ENCODE measurements at places on chromosomes 12 and 14.
A peak's percentile ranks its signal among the peaks of the same experiment; 100 is the strongest.

DNA sequence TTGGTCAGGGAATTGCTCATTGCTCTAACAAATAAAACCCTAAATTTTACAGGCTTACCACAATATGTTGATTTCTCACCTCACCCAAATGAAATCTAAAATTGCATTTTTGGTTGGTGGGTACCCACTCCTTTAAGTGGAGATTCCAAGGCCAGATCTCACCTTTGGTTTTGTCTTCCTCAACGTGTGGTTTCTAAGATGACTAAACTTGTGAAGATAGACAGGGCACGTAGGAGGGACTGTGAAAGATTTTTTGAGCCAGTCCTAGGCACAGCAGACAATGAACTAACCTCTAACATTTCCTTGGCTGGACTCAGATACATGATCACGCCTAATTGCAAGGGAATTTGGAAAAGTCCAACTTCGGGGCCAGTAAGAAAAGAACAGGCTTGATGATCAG, 1003.9 kb downstream of the FLRT2 start:
- no peak for DNase-seq

GRCh38 chr12:16789204-16789790, 183.3 kb upstream of the LMO3 start:
- DNase-seq = no peak

DNA sequence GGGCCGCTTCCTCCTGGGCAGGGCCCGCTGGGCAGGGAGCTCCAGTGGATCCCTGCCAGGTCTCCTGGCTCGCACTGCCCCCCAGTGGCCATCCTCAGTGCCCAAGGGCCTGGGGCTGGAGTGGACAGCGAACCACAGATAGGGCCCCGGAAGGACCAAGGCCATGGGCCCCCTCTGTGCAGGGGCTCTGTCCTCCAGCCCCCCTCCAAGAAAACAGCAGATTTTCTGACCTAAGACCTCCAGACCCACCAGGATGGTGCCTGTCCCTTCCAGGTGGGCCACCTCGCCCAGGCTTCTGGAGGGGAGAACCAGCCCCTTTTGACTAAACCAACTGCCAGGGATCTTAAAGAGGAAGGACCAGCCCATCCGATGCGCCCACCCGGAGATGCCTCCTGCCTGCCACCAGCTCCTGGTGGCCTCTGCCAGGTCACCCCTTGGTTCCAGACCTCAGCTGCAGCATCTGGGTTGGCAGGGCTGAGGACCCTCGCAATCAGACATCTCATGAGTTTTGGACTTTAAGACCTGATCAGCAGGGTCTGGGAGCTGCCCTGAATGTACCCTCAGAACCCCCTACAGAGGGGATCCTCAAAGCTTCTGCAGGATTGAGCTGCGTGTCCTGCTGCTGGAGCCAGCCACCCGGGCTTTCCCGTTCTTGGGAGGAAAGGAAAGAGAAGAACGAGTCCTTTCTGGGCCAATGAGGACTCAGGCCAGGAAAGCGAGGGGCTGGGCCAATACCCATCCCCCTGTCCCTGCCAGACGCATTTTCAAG, 325.8 kb upstream of the DIO3 start:
- DNase-seq = peak; percentile 18

DNA sequence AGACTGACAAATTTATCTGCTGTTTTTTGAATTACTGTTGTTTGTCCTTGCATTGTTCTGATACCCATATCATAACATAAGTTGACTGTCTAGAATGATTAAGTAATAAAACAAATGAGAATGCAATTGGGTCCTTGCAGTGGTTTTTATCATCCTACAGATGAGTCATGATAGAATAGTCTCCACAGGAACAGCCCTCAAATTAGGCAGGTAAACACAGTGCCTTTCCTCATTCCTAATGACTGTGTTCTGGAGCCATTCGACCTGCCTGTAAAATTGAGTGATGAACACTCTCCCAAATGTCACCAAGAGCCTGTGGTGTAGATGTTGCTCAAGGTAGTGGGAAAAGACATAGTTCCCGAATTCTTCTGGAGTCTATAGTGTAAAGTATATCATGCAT, 12.3 kb downstream of the NKX2-8 start:
- no peak for DNase-seq

DNA sequence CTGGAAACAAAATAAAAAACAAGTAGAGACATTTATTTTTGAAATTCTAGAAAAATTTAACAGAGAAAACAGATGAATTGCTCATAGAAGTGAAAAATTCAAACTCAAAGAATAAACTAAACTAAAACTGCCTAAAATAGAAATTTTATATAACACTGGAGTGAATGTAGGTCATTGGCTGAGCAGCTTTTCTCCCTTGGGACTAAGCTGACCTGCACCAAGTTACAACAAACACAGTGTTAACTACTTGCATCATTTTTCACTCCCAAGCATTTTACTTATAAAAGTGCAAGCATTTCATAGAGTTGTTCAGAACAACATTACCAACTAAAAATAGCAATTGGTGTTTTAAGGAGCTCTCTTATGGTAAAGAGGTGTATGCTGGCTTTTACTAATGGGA, 298.1 kb downstream of the MED13L start:
- no peak for DNase-seq

- no peak for DNase-seq
These were observed 88.0 kb downstream of the KIF21A start for GRCh38 chr12:39354955-39355354.

DNA sequence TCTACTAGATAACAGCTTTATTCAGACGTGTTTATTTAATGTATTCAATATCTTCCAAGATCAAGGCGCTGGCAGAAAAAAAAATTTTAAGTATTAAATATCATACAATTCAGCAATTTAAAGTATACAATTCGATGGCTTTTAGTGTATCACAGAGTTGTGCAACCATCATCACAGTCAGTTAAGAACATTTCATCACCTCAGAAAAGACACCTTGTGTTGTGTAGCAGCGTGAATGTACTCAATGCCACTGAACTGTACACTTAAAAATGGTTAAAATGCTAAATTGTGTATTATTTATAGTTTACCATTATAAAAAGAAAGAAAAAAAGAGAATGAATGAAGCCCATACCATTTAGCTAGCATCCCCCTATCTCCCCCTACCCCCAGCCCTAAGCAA, 96.4 kb downstream of the RIN3 start:
- no peak for DNase-seq

GRCh38 chr14:69695322-69696203, 71.4 kb upstream of the SRSF5 start:
- peak; percentile 58 for DNase-seq

DNA sequence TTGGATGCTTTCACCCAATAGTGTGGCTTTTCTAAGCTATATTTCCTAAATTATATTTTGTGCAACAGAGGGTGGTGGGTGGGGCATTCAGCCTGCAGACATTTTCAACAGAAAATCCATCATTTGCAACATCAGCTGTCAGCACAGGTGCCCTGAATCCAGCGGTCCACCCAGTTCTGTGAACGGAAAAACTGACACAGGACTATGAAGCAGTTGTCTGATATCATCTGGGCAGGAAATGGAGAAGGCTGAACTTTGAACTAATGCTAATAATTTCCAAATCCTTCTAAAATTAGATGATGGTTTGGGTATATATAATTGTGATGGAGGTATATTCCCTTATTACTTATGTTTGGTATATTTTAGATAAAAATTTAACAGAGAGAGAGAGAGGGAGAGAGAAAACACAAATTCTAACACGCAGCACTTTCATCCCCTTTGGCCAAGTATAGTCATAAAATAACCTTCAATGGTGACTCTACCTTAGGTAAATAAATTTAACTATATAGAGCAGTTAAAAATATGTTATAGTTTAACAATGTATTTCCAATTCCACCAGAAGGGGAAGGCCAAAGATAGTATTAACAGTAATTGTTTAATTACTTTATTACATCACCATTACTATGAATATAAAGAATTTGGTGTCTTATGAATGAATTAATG, 58.3 kb upstream of the PTPRB start:
- no peak for DNase-seq

Data from NCI-H748 treated with DMSO at 0.1 percent for 48 hours (cell line).